Left renal cortex interstitium (tissue), 4 donors: ENCODE measurements at places on chromosomes 5 and 9. TPM values are rescaled to one million over a fixed set of nuclear protein-coding genes. Genes with fewer than 3 reads are reported as not detected.
A peak's percentile ranks its signal among the peaks of the same experiment; 100 is the strongest.

- DNase-seq = no peak
Observed at GRCh38 chr5:116506488-116506887, 68.1 kb downstream of the SEMA6A start.

The RABL6 gene
- polyA plus RNA-seq = 83.6 TPM

DNA sequence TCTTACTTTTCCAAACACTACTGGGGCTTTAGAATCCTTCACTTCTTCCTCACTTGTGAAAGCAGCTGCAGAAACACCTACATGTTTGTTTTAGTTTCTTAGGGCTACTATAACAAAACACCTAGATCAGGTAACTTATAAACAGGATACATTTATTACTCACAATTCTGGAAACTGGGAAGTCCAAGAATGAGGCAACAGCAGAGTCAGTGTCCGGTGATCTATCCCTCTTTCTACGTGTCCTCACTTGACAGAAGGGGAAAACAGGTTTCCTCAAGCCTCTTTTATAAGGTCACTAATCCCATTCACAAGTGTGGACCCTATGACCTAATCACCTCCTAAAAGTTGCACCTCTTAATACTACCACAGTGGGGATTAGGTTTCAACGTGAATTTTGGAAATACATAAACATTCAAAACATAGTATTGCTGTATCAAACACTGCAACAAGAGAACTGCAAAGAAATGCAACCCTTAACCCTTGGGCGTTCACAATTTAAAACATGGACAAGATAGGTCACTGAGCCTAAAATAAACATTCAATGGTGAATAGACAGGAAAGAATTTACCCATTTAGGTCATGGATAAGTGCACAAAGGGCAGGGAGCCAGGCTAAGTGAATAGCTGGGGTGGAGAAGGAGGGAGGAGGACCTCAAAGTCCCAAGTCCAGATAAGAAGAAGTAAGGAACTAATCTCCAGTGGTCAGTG, 104.3 kb downstream of the PIK3R1 start:
- DNase-seq = no peak

The IL31RA gene
- polyA plus RNA-seq = 0.12 TPM

GRCh38 chr5:159854916-159855315, 61.4 kb upstream of the ADRA1B start:
- no peak for DNase-seq

DNA sequence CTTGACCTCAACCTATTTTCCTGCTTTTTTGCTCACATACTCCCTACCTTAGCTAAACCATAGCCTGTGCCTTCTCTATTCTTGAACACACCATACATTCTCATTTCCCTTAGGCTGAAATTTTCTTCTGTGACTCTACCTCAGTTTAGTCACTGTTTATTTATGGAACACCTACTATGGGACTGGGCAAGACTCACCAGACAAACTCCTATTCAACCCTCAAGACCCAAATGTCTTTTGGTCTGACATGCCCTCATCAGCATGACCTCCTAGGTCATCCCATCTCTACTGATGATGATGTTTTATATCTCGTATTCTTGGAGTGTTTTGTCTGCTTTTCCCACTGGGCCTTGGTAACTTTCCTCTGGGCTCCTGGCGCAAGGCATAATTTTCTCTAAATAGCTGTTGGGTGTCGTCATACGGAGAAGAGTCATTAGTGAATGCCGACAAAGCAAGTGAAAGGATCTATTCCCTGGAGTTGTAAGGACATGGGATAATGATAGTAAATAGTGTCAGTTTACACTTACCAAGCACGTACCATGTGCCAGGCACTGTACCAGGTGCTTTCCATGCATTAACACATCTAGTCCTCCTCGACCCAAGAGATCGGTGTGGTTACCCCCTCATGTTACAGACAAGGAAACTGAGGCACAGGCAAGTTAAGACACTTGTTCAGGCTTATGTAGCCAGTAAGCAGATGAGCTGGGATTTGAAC, 22.4 kb upstream of the PITX1 start:
- DNase-seq = no peak

The FOXD4L5 gene
- polyA plus RNA-seq = 0.65 TPM

- DNase-seq = no peak
Observed at GRCh38 chr5:58795327-58795726, 212.5 kb downstream of the RAB3C start.

GRCh38 chr5:116476897-116477537, 97.6 kb downstream of the SEMA6A start:
- DNase-seq = no peak

DNA sequence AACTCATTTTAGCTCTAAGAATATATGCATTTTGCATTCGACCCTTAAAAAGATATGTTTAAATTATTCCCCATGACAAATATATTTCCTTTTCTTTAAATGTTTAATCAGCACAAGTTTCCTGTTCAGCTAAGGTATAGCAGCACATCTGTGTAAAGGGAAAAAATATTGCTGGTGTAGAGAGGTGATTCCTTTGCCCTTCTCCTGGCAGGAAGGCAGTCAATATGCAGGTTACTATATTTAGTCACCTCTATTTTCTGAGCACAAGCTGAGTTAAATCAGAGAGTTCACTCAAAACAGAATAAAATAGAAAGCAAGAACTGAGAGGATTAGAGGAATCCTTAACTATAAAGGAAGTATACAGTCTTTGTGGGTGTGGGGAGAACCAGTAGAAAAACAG, 274.4 kb upstream of the PCSK5 start:
- DNase-seq = no peak

GRCh38 chr9:98331536-98332259, 76.2 kb upstream of the TBC1D2 start:
- DNase-seq = no peak

DNA sequence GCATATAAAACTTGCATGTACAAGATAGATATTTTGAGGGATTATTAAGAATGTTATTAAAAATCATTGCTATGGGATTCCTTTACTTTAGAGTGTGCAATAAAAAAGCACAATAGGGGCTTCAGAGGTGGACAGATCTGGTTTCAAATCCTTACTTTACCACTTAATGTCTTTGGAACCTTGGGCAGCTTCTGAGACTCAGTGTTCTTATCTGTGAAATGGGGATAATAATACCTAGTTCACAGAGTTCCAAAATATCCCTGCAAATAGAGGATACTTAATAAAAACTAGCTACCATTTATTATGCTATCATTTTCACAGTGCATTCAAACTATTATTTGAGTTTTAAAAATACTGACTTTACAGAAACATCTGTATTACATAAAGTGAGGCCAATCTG, 23.3 kb upstream of the PANK3 start:
- no peak for DNase-seq

The HK3 gene
- 0.55 TPM for polyA plus RNA-seq

The BTNL3 gene
- 0.10 TPM for polyA plus RNA-seq

- no peak for DNase-seq
Observed at GRCh38 chr5:91651704-91652103, 268.6 kb upstream of the ARRDC3 start.

DNA sequence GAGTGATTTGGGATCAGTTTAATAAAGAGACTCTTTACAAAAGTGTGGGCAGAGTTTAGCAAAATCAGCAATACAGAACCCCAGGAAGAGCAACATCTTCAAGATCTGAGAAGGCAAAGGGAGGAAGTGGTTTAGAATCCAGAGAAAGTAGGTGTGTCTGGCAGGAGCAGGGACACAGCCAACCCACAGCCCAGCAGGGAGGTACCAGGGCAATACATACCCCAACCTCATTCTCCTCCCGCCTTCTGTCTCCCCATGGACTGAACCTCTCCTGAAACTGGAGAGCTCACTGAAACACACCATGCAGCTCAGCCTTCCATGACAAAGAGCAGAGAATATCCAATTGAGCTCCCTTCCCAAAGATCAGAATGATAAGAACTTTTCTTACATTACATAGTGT, 283.4 kb downstream of the PRELID2 start:
- DNase-seq = no peak

The CCNB1 gene
- 98.7 TPM for polyA plus RNA-seq

DNA sequence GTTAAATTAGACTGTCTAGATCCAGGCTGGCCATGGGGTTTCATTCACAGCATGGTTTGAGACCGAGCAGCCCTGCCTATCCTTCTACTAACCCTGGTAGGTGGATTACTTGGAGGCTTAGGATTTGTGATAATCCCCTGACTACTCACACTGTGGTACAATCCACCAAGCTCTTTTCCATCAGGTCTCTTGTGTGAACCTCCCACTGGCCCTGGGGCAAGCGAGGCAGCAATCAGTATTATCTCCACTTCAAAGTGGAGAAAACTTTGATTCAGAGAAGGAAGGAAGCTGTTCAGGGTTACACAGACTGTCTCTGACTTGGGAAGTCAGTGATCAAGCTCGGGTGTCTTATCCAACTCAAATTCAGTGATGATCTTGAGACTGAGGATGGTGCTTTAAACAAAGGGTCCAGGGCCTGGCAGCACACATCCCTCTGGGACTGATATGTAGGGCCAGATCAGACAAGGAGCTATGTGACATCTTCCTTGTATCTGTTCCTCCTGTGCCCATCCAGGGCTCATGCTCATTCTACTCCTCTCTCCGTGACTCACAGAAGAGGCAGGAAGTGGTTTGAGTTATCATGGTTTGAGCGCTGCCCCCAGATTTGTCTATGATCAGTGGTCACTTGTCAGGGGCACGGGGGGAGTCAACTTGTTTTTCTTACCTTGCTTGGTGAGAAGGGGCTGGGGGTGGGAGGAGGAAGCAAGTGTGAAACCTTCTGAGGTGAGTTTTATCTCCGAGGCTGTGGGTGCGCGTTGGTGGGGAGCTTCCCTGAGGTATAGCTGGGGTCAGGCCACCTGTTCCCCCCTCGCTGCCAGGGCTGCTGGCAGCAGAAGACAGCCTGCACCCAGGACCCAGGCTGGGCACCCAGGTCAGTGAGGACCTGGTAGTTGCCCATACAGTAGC, 48.6 kb downstream of the RGS3 start:
- DNase-seq = no peak

DNA sequence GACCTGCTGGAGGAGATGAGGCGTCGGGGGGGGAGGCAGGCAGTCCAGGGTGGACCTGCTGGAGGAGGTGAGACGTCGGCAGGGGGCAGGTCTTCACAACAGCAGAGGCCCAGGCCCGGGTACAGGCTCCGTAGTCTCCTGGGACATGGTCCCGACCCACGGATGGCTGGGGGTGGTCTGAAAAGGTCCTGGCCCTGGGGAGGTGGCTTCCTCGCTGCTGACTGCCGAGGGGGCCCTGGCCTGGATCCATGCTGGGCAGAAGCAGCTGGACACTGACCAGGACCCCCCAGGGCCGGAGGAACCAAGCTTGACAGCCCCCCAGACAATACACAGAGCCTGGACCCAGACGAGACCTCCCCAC, 8.5 kb downstream of the EGFL7 start:
- DNase-seq = no peak

- DNase-seq = no peak
Observed at GRCh38 chr9:94792511-94792910, 66.0 kb downstream of the AOPEP start.

DNA sequence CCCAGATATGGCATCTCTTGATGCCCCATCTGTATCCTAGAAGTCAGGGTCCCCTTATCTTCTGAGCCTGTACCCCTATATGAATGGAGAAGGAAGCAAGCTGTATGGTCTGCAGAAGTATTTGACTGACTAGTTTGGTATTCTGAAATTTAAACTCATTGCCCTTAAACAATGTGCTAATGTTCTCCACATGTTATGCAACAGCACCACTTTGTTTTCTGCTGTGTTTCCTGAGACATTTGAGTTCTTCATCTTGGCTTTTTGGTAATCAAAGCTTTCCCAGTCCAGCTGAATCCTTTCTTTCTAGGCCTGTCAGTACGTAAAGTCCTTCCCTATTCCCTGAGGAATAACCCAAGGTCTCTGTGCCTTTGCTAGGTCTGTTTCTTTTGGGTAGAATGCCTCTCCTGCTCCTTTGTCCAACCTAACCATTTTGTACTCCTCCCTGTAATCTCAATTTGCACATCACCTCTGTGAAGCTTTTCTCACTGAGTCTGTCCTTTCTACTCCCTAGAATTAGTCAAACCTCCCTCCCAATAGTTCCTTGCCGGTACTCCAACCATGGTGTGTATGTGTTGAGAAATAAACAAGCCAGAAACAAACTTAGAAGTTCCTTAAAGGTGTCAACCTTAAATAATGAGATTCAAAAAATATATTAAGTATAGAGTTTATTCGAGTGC, 72.1 kb upstream of the HSPB3 start:
- DNase-seq = no peak

GRCh38 chr9:133998915-133999595, 6.9 kb upstream of the VAV2 start:
- no peak for DNase-seq

- DNase-seq = no peak
Observed at GRCh38 chr9:134171316-134172197, 7.2 kb upstream of the RNU6ATAC start.

GRCh38 chr9:114697951-114698351, 16.0 kb upstream of the TEX48 start:
- no peak for DNase-seq

DNA sequence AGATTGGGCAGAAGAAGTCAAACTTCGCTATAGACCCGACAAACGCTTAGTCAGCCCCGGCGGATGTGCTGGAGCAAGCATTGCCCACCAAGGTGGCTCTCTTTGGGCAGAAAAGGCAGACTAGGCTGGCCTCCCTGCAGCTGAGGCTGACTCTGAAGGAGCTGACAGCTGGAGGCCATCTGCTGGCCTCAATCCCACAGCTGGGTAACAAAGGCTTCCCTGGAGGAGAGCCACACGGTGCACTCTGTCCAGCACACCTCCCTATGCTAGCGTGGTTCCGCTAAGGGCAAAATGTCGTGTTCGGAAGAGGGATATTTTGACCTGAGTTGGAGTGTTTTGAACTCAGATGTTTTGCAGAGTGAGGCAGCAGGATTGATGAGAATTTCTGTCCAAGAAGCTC, 103.5 kb upstream of the PTCH1 start:
- DNase-seq = no peak

DNA sequence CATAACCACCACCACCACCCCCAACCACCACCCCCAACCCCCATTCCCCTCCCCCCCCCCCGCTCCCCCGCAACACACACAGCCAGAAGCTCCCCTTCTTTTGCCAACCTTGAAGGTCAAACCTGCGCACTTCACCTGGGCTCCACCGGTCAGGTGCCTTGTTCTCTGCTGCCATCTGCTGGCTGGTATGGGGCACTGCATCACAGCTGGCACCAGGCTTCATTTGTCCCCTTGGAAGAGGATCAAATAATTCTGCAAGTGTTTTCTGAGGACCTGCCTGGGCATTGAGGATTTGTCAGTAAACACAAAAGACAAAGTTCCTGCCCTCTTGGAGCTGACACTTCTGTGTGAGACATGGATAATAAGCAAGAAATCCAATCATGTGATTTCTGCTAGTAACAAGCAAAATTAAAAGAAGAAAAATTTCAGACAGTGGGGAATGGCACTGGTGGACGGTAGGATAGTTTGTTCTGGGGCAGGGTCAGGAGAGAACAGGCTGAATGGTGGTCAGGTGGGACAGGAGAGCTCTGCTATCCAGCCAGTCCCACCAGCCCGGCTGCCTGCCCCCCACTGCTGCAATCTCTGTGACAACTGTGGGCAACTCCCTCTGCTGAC, 55.6 kb upstream of the LMX1B start:
- peak; percentile 51 for DNase-seq

- no peak for DNase-seq
Observed at GRCh38 chr9:125984461-125984860, 237.3 kb downstream of the PBX3 start.
